Fibroblast of villous mesenchyme (primary cell): ENCODE measurements at places on chromosomes 13 and 19.
A peak's percentile ranks its signal among the peaks of the same experiment; 100 is the strongest.

DNA sequence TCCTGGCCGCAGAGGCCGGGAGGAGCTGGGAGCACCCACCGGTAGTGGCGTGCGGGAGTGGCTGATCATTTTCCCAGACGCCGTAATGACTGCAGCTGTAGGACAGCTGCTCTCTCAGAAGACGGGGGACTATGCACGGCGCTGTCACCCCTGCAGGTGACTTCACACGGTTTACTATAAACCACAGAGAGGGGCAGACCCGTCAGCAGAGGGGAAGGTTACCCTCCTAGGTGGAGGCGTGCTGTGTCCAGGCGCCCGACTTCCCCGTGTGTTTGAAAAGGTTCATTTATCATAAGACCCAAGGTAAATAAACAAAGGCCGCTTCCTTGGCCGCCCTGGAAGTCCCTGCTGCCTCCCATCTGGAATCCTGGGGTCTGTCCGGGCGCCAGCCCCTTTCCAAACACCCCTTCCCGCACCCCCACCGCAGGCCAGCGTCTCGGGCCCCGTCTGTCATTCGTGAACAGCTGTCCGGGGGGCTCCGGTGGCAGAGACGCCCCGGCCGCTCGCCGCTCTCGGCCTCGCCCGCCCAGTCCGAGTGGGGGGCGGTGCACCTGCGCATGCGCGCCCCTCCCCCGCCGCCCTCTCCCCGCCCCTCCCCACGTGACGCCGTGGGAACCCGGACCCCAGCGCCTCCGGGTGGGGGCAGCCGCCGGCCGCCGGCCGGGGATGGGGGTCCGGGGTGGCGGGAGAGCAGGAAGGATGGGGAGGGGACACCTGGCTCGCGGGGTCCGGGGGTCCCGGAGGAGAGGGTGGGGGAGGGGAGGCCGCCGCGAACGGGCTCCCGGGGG is 915 bp downstream of the SHC2 start:
- peak; percentile 62 for DNase-seq

DNA sequence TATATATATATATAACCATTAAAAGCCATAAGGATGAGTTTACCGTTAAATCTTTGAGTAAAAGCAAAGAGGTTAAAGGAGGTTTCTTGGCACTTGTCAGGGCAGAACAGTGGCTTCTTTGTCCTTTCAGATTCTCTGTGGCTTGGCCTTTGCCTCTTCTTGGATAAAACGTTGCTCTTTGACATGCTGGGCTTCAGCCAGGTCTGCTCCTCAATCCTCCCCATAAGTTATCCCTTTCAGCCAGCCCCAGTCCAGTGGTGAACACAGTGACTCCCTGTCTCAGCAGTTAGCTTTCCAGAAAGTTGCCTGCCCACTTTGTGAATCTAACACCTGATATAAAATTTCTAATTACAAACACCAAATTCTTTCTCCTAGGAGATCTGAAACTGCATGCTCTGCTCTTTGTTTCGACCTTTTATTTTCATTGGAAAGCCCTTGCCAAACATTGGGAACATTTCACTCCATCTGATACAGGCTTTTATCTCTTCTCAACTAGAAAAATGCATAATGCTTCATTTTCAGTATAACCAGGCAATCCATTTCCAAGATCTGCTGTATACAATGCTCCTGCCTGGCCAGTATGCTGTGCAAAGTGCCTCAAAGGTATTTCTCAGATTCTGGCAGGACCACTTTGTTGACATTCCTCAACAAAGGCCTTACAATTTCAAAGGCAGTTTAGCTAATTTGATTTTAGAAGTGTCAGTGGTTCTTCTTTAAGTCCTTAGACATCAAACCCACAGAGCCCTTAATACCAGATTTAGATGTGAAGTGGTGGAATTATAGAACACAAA is 16.2 kb upstream of the MED4 start:
- peak; percentile 13 for DNase-seq

DNA sequence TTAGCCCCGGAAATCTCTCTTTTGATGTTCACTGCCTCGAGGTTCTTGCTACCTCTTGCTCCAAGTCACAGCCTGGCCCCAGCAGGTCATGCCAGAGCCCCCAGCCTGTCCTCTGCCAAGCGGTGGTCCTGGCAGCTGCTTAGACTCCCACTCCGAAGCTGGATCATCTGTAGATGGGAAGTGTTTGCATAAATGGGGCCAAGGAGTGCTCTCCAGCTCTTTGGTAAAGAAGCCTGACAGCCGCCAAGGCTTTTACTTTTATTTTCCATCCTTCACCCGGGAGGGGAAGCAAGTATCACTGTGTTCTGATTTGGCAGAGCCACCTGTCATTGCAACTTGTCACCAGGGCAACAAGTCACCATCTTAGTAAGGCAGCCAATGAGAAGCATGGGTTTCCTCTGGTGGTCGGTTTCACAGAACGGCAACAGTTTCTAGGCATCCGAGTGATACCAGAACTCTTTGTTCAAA is 10.6 kb upstream of the RETN start:
- no peak for DNase-seq

- DNase-seq = no peak
Measured at GRCh38 chr13:32384702-32385101, 43.2 kb downstream of the N4BP2L1 start.

GRCh38 chr13:67440236-67440975 is 210.3 kb upstream of the PCDH9 start:
- DNase-seq = no peak

DNA sequence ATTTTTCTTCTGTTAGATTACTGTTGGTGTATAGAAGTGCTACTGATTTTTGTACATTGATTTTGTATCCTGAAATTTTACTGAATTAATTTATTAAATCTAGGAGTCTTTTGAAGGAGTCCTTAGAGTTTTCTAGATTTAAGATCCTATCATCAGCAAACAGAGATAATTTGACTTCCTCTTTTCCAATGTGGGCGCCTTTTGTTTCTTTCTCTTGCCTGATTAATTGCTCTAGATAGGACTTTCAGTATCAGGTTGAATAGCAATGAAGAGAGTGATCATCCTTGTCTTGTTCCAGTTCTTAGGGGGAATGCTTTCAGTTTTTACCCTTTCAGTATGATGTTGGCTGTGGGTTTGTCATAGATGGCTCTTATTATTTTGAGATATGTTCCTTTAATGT is 5.6 kb upstream of the CD33 start:
- no peak for DNase-seq

DNA sequence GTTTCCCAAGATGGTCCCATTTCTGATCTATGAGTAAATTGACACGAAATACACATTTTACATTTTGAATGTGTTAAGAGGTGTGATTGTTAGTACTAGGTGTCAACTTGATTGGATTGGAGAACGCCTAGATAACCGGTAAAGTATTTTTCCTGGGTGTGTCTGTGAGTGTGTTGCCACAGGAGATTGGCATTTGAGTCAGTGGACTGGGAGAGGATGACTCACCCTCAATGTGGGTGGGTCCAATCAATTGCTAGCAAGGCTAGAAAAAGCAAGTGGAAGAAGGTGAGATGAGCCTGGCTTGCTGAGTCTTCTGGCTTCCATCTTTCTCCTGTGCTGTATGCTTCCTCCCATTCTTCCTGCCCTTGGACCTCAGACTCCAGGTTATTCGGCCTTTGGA is 960.7 kb upstream of the PCDH9 start:
- no peak for DNase-seq

- DNase-seq = no peak
Measured at GRCh38 chr19:3979289-3979673, 6.0 kb downstream of the EEF2 start.
